ENCODE measurements at places on chromosomes 12 and 14.

DNA sequence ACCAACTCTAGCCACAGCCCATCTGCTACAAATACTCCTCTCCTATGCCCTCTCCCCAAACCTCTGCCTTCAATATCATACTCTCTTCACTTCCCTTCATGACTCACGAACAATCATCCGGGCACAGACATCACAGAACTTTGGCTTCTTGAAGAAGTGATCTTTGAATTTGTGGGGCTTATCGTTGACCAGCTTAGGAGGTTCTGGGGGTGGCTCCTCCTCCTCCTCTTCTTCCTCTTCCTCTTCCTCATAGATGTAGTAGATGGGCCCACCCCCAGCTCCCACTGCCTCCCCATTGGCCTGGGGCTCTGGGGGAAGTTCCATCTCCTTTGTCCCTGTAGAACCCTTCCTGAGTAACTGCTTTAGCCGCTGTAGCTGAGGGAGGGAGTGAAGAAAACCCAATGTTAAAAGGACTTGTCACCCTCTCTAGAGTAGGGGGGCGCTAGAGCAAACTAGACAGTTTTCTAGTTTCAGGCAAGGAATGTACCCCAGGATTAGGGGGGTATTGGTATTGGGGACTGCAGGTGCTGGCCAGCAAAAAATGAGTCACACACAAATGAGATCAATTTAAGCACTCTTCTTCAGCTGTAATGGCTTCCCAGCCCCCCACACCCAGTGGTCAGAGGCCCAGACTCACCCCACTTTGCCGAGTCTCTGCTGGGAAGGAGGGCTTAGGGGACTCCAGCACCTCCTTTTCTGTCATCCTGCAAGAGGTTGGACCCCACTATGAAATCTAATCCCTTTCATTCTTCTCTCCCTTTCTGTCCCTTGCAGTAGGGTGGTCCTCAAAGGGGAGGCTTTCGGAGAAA is 1.8 kb downstream of the STAC3 start:
- no peak for DNase-seq

DNA sequence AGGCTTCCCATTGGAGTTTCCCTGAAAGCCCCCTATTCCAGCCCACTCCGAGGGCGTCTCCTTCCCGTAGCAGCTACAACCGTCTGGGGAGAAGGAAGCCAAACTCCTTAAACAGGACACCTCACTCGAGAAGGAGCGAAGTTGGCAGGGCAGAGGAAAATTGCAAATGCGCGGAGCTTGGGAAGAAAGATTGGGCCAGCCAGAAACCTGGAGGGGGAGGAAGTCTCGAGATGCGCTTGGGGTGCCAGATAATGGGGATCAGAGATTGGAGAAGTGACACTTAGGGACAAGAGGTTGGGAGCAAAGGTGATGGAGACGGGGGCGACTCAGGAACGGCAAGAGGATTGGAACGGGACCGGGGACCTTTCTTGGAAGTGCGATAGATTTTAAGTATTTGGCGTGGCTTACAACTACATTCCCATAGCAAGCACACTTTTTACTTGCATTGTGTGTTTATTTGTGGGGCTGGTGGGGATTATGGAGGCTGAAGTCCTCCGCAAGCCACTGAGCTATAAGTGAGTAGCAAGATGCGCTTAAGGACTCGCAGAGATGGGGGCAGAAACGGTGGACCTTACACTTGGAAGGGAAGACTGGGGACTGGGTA is 926 bp downstream of the HRK start:
- DNase-seq = no peak

- DNase-seq = peak; percentile 75
Measured at GRCh38 chr12:40226705-40227104, 1.9 kb downstream of the LRRK2 start.

GRCh38 chr12:102064476-102064875 is 2.7 kb upstream of the WASHC3 start:
- DNase-seq = no peak

DNA sequence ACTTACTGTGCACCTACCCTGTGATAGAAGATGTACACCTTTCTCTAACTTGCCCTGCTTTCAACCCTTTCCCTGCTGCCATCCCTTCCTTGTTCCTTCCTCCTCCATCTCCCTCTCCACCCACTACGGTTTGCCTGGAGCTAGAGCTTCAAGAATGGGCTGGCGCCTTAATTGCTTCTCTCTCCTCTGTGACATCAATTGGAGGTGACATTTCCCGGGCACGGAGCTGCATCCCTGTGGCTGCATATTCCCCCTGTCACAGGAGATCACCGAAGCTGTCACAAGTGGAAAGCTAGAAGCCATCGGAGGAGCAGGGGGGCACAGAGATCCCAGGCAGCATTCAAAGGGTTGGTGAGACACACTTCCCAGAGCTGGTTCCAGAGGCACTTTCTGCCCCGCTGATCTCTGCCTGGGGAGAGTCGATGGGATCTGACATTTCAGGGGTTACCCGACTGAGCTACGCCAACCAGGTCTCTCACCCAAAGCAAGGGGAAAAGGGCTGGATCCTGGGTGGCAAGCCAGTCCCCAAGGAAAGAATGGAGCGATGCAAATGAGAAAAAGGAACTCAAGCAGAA is 604.9 kb downstream of the MED13L start:
- no peak for DNase-seq

DNA sequence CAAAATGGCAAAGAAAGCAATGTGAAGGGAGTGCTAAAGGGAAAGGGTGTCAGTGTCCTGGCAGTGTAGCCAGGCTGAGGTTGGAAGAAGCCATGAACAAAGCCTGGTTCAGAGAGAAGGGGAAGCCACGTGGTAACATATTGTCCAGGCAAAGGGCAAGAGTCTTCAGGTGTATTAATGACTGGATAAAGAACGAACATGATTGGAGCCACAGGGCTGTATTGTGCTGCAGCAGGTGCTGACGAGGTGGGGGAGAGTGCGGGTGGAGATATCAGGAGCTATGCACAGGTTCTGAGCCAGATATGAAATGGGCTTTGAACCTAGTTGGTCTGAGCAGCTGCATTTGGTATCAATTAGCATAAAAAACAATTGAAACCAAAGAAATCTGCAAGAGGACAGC is 18.6 kb upstream of the EMP1 start:
- DNase-seq = no peak

GRCh38 chr14:59017285-59017965 is 171.0 kb upstream of the DAAM1 start:
- no peak for DNase-seq

All from Caki2 (cell line).